ENCODE measurements at places on chromosomes 16 and 17.

- DNase-seq = no peak
These were observed 12.7 kb upstream of the ARHGAP23 start for GRCh38 chr17:38415250-38416194.

GRCh38 chr16:47626246-47626645, 165.1 kb downstream of the PHKB start:
- DNase-seq = no peak

- no peak for DNase-seq
These were observed 20.2 kb upstream of the SHISA9 start for GRCh38 chr16:12881182-12881581.

GRCh38 chr16:75452464-75453190, 11.9 kb downstream of the TMEM170A start:
- no peak for DNase-seq

DNA sequence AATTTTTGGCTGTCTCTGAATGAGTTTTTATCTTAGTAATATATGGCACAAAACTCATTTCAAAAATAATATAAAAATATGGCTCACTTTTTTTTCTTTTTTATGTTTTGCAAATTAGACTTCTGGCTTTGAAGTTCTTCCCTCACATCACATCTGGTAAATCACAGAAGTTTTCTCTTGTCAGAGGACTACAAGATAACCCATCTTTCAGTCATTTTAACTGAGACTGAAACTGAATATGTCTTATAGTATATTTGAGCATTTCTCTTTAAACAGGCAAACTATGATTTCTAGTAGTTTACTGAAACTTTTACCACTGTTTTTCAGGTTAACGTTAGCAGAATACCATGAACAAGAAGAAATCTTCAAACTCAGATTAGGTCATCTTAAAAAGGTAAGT, 51.1 kb upstream of the MRC2 start:
- DNase-seq = no peak

DNA sequence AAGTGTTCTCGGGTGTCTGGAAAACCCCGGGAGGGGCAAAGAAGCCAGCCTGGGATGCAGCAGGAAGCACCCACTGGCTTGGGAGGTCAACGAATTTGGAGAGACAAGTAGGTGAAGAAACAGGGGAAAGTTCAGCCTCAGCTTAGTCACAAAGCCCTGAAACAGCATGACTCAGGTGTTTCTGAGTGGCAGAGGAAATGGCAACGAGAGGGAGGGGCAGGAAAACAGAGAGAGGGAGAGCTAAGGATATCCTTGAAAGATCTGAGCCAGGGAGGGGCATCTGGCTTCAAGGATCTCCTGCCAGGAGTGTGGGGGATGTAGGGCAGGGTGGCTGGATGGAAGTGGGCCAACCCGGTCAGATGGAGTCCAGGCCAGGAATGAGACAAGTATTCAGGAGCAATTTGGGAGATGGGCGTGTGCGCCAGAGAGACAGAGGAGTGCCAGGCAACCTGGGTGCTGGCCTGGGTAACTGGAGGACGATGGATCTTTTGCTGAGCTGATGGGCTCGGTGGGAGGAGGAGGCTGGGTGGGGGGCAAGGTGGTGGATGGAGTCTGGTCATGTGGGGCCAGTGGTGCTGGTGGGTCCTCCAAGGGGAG, 27.2 kb downstream of the ABCC3 start:
- DNase-seq = no peak

DNA sequence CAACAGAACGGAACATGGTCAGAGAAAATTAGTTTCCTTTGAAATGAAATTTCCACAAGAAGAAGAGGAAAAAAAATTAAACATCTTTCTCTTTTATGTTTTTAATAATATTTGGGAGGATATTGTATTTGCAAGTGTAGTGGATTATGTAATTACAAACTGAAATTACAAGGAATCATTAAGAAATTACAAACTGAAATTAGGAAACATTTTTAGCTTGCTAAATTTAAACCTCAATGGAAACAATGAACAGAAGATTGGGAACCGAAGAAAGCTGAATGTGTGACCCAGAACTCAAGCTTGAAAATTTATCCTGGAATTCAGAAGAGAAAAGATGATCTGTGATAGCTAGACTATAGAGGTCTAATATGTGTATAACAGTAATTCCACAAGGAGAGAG, 4.4 kb upstream of the PIK3R5 start:
- DNase-seq = no peak

- DNase-seq = no peak
These were observed 274.5 kb upstream of the ELAC2 start for GRCh38 chr17:13292291-13292690.

DNA sequence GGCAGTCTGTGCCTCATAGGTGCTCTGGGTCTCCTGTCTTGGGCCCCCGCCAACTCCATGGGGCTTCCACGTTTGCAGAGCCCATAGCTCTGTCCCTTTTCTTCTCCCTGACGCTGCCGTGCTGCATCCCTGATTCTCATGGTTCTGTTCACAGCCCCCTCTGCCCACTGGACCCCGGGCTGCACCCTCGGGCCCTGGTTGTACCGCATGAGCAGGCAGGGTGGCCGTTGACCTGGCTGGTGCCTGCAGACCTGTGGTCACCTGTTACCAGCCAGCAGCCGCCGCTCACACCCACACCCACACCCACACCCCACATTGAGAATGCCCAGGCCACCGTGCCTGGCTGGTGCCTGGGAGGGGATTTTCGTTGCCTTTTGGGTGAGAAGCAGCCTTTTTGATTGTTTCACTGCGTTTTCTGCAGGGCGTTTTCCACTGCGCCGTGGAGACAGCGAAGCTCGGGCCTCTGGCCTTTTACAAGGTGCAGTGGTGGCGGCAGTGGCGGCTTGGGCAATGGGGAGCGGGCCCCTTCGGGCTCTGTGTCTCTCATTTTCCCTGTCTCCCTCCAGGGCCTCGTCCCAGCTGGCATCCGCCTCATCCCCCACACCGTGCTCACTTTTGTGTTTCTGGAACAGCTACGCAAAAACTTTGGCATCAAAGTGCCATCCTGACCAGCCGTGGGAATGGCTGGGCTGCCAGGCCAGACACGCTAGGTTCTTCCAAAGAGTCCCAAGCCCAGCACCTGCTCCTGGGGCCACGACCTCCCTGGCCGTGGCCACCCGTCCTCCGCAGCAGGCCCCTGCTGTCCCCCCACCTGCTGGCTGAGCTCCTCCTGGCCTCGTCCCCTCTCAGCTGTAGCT, 7.6 kb downstream of the SLC25A10 start:
- DNase-seq = no peak

GRCh38 chr17:29682054-29682453, 59.3 kb upstream of the CORO6 start:
- DNase-seq = no peak

- no peak for DNase-seq
These were observed 4.7 kb downstream of the SLC5A11 start for GRCh38 chr16:24850289-24850938.

- peak; percentile 56 for DNase-seq
These were observed 10.1 kb upstream of the SLC16A5 start for GRCh38 chr17:75077496-75078283.

DNA sequence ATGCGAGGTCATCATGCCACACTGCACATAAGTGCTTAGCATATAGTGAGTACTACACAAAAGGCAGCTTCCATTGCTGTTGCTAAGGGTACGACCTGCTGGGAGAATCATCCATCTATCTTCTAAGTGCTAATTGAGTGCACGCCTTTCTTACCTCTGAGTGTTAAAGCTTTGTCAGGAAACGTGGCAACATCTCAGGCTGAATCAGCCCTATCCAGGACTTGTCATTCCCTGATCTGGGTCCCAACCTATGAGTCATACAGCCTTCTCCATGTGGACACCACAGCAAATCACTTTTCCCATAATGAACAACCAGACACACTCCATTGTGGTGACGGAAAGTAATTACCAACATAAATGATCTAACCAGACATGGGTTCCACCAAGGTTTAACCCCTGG, 201.1 kb upstream of the MAF start:
- DNase-seq = no peak

DNA sequence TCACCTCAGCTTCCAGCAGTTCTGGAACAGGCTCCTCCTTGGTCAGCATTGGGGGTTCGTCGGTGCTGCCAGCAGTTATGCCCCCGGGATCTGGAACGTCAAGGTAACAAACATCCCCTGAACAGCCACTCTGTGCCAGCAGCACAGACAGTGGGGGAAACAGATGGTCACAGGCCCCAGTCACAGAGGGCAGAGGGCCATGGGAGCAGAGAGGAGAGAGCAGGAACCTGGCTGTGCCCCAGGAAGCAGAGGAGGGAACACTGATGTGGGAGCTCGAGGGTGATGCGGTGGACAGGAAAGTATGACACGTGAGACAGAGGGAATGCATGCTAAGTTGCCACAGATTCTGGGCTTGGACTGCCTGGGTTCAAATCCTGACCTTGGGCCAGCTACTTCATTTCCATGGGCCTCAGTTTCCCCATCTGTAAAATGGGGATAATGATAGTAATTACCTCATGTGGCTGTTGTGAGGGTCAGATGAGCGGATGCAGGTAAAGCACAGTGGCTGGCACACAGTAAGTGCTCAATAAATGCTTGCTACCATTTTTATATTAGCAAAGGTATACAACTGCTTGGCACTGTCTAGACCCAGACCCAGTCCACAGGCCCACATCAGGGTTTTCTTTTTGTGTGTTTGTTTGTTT, 4.9 kb downstream of the BCL7C start:
- DNase-seq = no peak

- no peak for DNase-seq
These were observed 823 bp upstream of the NOTUM start for GRCh38 chr17:81961521-81962498.

DNA sequence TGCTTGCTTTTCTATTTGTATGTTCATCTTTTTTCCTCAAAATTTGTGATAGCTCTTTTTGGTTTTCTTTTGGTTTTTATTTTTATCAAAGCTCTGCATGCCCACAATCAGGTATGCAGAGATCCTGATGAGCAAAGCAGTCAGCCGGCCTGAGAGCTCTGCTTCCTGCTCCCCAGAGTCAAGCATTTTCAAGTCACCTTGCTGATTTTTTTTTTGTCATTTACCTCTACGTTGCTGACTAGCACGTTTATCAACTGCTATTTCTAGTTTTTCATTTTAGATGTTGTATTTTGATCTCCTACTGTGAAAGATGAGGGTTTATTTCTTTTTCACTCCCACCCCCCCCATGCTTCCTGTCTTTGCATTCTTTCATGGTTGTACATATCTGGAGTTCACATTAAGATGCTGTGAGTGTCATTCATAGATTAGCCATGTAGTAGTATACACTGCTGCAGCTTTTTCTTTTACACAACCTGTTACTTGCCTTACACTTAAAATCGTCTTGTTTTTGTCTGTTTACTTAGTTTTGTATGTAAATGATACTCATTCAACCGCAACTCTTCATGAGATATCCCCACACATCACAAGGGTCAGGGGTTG, 196.2 kb downstream of the LGALS9B start:
- DNase-seq = no peak

DNA sequence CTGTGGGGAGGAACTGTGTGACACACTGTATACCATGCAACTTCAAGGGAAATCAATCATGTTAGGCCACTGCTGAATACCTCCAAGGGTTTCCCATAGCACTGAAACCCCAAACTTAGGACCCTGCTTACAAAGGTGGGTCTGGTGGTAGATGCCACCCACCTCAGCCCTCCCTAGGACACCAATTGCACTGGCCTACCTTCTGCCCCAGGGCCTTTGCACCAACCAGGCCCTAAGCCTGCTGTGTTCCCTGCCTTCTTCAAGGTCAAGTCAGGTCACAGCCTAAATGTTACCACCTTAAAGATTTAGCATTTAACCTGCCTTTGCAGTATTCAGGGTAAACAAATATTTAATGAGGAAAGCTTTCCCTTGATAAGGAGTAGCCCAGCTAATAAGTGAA, 185.8 kb downstream of the ZFHX3 start:
- DNase-seq = no peak

- DNase-seq = no peak
These were observed 144.7 kb upstream of the SOX9 start for GRCh38 chr17:71976011-71976649.

- no peak for DNase-seq
These were observed 38.1 kb downstream of the WSB1 start for GRCh38 chr17:27332047-27332393.

- no peak for DNase-seq
These were observed 65.8 kb downstream of the SNX11 start for GRCh38 chr17:48173191-48173984.

- no peak for DNase-seq
These were observed 27.2 kb downstream of the SREBF1 start for GRCh38 chr17:17809531-17810083.

DNA sequence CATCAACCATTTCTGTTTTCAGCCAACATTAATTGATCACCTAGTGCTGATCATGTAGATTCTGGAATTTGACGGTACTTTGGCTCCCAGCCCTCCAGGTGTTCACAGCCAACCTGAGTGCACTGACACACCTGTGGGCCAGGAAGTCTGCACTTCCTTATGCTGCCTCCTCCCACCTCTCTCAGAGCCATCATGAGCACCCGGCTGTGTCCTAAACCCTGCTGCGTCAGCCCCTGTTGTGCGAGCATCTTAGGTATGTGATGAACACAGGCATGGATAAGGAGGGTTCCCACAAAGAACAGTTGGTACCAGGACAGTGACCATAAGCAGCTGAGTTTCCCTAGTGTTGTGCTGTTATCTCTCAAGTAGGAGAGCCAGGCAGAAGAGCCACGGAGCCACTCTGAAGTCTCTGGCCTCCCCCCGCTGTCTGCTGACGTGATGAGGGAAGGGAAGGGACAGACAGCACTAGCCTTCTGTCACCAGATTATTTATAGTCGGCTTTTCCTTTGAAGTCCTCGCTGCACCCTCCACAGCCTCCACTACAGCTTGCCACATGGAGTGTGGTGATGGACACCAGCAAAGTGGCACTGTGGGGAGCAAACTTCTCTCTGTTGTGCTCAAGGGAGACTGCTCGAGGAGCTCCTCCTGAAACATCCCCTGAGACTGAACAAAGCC, 162.8 kb upstream of the ANKFN1 start:
- DNase-seq = no peak

- DNase-seq = no peak
These were observed 28.5 kb downstream of the ARHGAP17 start for GRCh38 chr16:24986512-24987303.

DNA sequence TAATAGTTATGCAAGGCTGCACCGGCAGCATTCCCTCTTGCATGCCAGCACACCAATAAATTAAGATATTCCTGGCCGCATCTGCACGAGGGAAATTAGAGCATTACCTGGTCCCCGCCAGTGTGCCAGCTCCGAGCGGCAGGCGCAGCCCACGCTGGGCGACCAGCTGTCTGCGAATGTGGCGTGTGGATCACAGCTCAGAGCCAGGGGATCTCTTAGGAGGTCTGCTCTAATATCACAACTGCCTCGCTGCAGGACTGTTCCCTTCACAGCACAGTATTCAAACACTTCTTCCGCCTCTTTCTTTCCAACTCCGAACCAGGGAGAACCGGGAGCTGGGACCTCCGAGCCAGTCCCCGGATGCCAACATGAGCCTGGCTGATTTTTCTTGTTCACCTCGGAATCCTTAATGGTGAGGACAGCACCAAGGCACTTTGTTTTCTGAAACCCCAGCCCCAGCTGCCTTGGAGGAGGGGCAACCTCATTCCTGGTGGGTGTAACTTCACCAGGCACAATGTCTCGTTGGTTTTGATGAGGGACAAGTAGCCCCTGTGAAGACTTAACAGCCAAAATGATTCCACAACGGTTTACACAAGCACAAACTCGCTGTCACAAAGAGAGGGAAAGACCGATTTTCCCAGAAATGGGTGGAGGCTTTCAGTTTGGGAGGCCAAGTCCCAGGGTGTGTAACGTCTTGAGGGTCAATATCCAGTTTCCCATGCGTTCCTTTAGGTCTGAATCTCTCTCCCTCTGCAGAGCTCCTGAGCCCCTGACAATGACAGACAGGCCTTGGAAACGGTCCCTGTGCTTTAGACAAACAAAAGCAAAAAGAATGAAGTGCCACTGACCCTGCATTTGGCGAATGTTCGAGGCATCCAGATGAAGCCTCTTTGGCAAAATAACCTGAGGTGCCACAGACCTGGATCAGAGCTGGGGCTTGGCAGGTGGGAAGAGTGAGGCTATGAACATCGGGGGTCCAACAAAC, 213.2 kb downstream of the C16orf78 start:
- DNase-seq = no peak

All from stimulated activated CD4-positive, alpha-beta T cell treated with anti-CD3 and anti-CD28 coated beads, Interleukin-4, amount 100 ng/mL, for 1 hour (primary cell).